ENCODE measurements at places on chromosomes 4 and X.

DNA sequence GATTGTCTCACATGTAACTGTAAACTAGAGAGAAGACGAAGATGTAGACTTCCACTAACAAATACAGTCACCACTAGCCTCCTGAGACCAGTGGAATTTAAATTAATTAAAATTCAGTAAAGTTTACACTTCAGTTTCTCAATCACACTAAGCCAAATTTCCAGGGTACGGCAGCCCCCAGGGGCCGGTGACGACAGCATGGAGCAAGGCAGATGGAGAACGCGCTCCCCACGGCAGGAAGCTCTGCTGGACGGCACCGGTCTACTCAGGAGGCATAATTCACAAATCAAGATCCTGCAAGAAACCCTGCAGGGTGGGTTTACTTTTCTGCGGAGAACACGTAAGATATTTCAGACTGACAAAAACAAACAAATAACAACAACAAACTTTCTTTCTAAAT is 80.7 kb downstream of the FAT1 start:
- H3K27me3 ChIP-seq: peaks cover 6% of the 10 kb centered on the region
- no peak overlapping the region for H3K27ac ChIP-seq
- no peaks in the 10 kb centered on the region for H3K36me3 ChIP-seq
- peaks cover 3% of the 10 kb centered on the region for H3K4me1 ChIP-seq
- DNase-seq: no peak
- H3K4me3 ChIP-seq: no peak overlapping the region

DNA sequence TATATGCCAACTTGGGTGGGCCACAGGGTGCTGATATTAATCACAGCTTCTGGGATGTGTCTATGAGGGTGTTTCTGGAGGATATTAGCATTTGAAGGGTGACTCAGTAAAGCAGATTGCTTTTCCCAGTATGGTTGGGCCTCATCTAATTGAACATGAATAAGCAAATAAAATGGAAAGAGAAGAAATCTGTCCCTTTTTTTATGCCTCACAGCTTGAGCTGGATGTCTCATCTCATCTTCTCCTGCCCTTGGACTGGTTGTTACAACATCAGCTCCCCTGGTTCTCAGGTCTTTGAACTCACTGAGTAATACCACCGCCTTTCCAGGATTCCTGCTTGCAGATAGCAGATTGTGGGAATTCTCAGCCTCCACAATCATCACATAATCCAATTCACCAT is 1149.2 kb downstream of the PCDH18 start:
- H3K27ac ChIP-seq: no peak overlapping the region
- no peaks in the 10 kb centered on the region for H3K27me3 ChIP-seq
- no peaks in the 10 kb centered on the region for H3K36me3 ChIP-seq
- H3K4me3 ChIP-seq: no peak overlapping the region

DNA sequence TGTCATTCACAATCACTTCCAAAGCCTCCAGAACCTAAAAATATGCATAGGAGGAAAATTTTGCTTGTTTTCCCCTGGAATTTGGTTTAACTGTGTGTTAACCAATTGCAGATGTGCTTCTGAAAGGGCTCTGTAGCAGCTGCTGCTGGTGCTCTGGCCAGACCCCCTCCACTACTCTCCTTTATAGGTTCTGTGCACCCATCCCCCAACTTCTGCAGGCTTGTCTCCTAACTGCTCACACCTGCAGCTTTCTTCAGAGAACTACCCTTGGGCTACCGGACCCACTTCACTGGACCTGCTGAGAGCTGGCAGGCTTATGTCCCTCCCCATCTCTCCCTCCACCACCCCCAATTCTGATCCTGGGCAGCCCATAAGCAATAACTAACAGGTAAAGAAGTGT is 662.1 kb upstream of the DIPK2B start:
- no peaks in the 10 kb centered on the region for H3K36me3 ChIP-seq
- H3K27ac ChIP-seq: no peak overlapping the region
- no peak for DNase-seq
- H3K4me3 ChIP-seq: no peak overlapping the region

DNA sequence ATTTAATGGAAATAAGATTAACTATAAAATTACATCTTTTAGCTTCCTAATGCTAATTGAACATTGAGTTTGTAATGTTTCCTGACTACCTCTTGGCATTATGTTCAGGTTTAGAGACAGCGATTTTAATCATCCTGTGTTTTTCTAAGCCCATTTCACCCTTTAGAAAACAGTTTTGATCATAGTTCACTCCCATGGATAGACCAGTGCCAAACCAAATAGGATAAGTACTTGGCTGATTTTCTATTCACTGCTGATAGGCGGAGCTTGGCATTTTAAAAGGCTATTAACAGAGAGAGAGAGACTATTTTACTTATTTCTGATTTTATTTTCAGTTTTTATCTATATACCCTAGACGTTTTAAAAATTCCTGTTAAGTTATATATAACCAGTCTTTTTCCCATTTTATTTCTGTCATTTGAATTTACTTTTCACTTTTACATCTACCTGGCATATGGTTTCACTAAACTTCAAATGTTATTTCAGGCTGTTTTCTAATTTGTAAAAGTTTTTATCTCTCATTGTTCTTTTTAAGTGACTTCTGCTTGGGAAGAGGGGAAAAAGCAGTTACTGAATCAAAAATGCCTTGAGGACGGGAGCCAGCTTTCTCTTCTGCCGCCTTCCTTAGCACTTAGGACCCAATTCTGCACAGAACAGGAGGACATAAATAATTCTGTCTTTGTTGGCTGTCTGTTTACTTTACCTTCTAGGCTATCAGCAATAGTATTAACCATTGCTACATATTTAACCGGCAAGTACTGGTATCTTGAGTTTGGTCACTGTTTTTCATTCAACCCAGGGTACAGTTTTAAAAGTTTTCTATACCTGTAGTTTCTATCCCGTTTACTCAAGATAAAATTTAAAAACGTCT is 46.4 kb downstream of the SGMS2 start:
- H3K27me3 ChIP-seq: peaks cover 19% of the 10 kb centered on the region
- no peak overlapping the region for H3K4me3 ChIP-seq
- no peaks in the 10 kb centered on the region for H3K36me3 ChIP-seq
- no peak for DNase-seq
- H3K27ac ChIP-seq: no peak overlapping the region
- no peaks in the 10 kb centered on the region for H3K4me1 ChIP-seq

DNA sequence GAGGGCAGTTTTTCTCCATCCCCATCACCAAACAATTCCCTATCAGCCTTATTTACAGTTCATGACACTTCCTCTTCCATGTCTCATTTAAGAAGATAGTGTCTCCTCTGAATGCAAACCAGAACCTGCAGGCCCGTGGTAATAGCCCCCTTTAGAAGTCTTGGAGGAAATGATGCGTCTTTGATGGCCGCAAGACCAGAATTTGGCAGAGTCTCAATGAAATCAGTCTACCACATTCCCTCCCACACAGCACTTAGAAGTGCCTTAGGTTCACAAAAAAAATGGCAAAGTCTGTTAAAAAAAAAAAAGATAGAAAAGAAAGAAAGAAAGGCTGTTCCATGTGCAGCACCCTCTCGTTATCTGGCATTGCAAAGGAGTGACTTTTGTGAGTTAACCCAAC is 2.1 kb upstream of the KDR start:
- H3K36me3 ChIP-seq: peaks cover 2% of the 10 kb centered on the region
- peaks cover 2% of the 10 kb centered on the region for H3K4me1 ChIP-seq
- no peak overlapping the region for H3K4me3 ChIP-seq
- peaks cover 39% of the 10 kb centered on the region for H3K27me3 ChIP-seq
- H3K27ac ChIP-seq: no peak overlapping the region

GRCh38 chr4:75385106-75385505 is 129.1 kb downstream of the RCHY1 start:
- H3K4me1 ChIP-seq: no peaks in the 10 kb centered on the region
- H3K27me3 ChIP-seq: no peaks in the 10 kb centered on the region
- no peak overlapping the region for H3K27ac ChIP-seq
- no peak overlapping the region for H3K4me3 ChIP-seq
- no peaks in the 10 kb centered on the region for H3K36me3 ChIP-seq
- no peak for DNase-seq

DNA sequence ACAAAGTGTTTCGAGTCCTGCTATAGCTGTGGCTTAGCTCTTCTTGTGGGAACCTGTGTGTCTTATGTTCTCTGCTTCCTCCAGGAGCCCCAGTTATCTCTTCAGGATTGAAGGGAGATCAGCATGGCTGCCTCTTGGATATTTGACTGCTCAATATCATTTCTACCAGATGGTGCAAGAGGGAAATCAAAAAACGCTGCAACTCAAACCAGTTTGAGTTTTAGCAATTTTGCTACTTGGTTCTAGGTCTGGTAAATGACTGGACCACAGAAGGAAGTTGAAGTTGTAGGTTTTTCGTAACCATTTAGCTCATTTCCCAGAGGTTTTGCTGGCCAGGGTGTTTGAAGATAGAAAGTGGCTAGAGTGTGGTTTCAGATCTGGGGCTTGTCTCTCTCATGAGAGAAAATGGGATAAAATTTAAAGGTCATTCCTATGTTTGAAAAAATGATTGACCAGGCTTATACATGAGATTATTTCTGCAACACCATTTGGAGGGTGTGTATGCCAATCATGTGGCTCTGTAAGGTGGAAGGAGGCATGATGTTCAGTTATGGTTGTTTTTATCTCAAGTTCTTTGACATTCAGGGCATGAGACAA is 210.4 kb downstream of the SPRY1 start:
- H3K4me3 ChIP-seq: no peak overlapping the region
- no peak for DNase-seq
- H3K36me3 ChIP-seq: no peaks in the 10 kb centered on the region
- peaks cover 8% of the 10 kb centered on the region for H3K4me1 ChIP-seq
- no peak overlapping the region for H3K27ac ChIP-seq
- no peaks in the 10 kb centered on the region for H3K27me3 ChIP-seq

DNA sequence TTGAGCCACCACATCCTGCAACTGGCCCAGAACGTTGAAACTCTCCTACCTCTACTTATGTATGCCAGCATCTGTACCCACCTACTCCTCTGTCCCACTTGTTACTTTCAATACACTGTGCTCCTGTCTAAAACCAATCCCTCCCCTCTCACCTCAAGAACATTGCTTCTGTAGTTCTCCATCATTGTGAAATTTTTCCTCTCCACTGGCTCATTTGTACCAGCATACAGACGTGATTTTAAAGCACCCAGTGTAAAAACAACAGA is 25.5 kb upstream of the USO1 start:
- H3K4me3 ChIP-seq: peak overlapping the region; percentile 73
- no peaks in the 10 kb centered on the region for H3K36me3 ChIP-seq
- no peaks in the 10 kb centered on the region for H3K27me3 ChIP-seq
- no peak for DNase-seq
- peak overlapping the region; percentile 94 for H3K27ac ChIP-seq

- peaks cover 8% of the 10 kb centered on the region for H3K27me3 ChIP-seq
- no peak overlapping the region for H3K27ac ChIP-seq
- no peak for DNase-seq
- H3K36me3 ChIP-seq: no peaks in the 10 kb centered on the region
- H3K4me3 ChIP-seq: no peak overlapping the region
These were observed 59.0 kb downstream of the RNF150 start for GRCh38 chr4:141074098-141074878.

GRCh38 chr4:72302981-72303704 is 265.9 kb downstream of the ADAMTS3 start:
- DNase-seq: no peak
- H3K27me3 ChIP-seq: no peaks in the 10 kb centered on the region
- peaks cover 4% of the 10 kb centered on the region for H3K4me1 ChIP-seq
- H3K4me3 ChIP-seq: no peak overlapping the region
- H3K36me3 ChIP-seq: no peaks in the 10 kb centered on the region
- H3K27ac ChIP-seq: no peak overlapping the region

GRCh38 chr4:83012200-83012686 is 1.6 kb upstream of the LIN54 start:
- H3K4me3 ChIP-seq: peak overlapping the region; percentile 98
- no peak for DNase-seq
- no peaks in the 10 kb centered on the region for H3K27me3 ChIP-seq

DNA sequence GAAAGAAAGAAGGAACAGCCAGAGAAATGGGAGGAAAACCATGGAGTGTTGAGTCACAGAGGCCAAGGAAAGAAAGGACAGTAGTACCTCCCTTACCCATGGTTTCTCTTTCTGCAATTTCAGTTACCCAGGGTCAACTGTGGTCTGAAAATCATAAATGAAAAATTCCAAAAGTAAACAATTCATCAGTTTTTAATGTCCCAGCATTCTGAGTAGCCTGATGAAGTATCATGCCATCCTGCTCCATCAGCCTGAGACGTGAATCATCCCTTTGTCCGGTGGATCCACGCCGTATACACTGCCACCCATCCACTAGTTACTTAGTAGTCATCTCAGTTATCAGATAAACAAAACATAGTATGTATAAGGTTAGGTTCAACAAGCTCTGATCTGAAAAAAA is 114.2 kb downstream of the COMMD8 start:
- H3K36me3 ChIP-seq: no peaks in the 10 kb centered on the region
- peaks cover 2% of the 10 kb centered on the region for H3K4me1 ChIP-seq
- no peak overlapping the region for H3K27ac ChIP-seq
- no peak for DNase-seq

DNA sequence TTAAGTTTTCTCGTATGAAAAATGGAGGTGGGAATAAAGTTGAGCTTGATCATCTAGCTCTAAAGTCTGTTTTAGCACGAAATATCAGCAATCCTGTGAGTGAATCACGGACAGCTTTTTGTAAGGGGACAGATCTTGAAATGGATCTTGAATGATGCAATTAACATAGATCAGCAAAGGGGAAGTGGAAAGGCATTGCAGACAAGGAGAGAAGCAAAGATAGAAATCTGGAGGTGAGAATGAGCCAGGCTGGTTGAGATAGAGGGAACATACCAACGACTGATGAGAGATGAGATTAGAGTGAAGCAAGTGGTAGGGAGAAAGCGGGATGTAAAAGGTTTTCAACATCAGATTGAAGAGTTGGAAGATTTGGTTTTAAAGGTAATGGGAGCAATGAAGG is 4.6 kb upstream of the DGKK start:
- H3K36me3 ChIP-seq: no peaks in the 10 kb centered on the region
- no peak overlapping the region for H3K4me3 ChIP-seq
- H3K4me1 ChIP-seq: peaks cover 4% of the 10 kb centered on the region
- DNase-seq: no peak
- no peak overlapping the region for H3K27ac ChIP-seq
- H3K27me3 ChIP-seq: peaks cover 50% of the 10 kb centered on the region

Measured in T-helper 17 cell (primary cell).